ENCODE measurements at places on chromosomes 4 and X. TPM values are rescaled to one million over a fixed set of nuclear protein-coding genes. Genes with fewer than 3 reads are reported as not detected.

MAGT1 gene
- total RNA-seq: 88.2 TPM

MGST2 gene
- total RNA-seq: 1.6 TPM

ABLIM2 gene
- 0.29 TPM for total RNA-seq

KDR gene
- not detected for total RNA-seq

PCDH18 gene
- total RNA-seq: 106 TPM

UCP1 gene
- total RNA-seq: not detected

HMGB2 gene
- total RNA-seq: 153 TPM

CENPC gene
- total RNA-seq: 8.3 TPM

SPOCK3 gene
- not detected for total RNA-seq

ESX1 gene
- 0.39 TPM for total RNA-seq

TMSB15A gene
- 105 TPM for total RNA-seq

NAT8L gene
- 0.45 TPM for total RNA-seq

All from H4 (cell line).